Lung (tissue), 17 donors: ENCODE measurements at places on chromosomes 4 and X. TPM values are rescaled to one million over a fixed set of nuclear protein-coding genes. Genes with fewer than 3 reads are reported as not detected.

- H3K36me3 ChIP-seq = no peaks in the 10 kb centered on the region
- no peak overlapping the region for H3K27ac ChIP-seq
- no peaks in the 10 kb centered on the region for H3K4me1 ChIP-seq
- H3K27me3 ChIP-seq = no peaks in the 10 kb centered on the region
- DNase-seq = no peak
- no peak overlapping the region for H3K4me3 ChIP-seq
These were observed 87.7 kb downstream of the SHROOM4 start for GRCh38 chrX:50726296-50726695.

- no peak overlapping the region for H3K4me3 ChIP-seq
- no peak overlapping the region for H3K27ac ChIP-seq
- H3K36me3 ChIP-seq = no peaks in the 10 kb centered on the region
These were observed 734.6 kb downstream of the GLUD2 start for GRCh38 chrX:121781991-121782390.

- peak within 1 kb of the TSS; percentile 16 for H3K4me3 ChIP-seq
- no peaks in the 10 kb centered on the region for H3K4me1 ChIP-seq
- peak; percentile 57 for DNase-seq
These were observed at the start of gene EPHA5 for GRCh38 chr4:65670331-65671031. Gene EPHA5, minus strand, starts transcription at chr4:65670489. Its CDS starts 747 bp downstream, at chr4:65669742.

GRCh38 chr4:178599521-178599920, 1157.3 kb upstream of the AGA start:
- H3K36me3 ChIP-seq = no peaks in the 10 kb centered on the region
- DNase-seq = no peak
- H3K4me3 ChIP-seq = no peak overlapping the region
- no peaks in the 10 kb centered on the region for H3K4me1 ChIP-seq
- no peaks in the 10 kb centered on the region for H3K27me3 ChIP-seq
- no peak overlapping the region for H3K27ac ChIP-seq

- H3K36me3 ChIP-seq = no peaks in the 10 kb centered on the region
- H3K4me1 ChIP-seq = no peaks in the 10 kb centered on the region
- DNase-seq = no peak
- no peak overlapping the region for H3K4me3 ChIP-seq
- no peaks in the 10 kb centered on the region for H3K27me3 ChIP-seq
- H3K27ac ChIP-seq = no peak overlapping the region
These were observed 5.8 kb upstream of the CLNK start for GRCh38 chr4:10690185-10690907.

- no peak overlapping the region for H3K4me3 ChIP-seq
- peaks cover 3% of the 10 kb centered on the region for H3K36me3 ChIP-seq
- H3K4me1 ChIP-seq = no peaks in the 10 kb centered on the region
- DNase-seq = no peak
These were observed 147.1 kb downstream of the FAT4 start for GRCh38 chr4:125461676-125462363.

DNA sequence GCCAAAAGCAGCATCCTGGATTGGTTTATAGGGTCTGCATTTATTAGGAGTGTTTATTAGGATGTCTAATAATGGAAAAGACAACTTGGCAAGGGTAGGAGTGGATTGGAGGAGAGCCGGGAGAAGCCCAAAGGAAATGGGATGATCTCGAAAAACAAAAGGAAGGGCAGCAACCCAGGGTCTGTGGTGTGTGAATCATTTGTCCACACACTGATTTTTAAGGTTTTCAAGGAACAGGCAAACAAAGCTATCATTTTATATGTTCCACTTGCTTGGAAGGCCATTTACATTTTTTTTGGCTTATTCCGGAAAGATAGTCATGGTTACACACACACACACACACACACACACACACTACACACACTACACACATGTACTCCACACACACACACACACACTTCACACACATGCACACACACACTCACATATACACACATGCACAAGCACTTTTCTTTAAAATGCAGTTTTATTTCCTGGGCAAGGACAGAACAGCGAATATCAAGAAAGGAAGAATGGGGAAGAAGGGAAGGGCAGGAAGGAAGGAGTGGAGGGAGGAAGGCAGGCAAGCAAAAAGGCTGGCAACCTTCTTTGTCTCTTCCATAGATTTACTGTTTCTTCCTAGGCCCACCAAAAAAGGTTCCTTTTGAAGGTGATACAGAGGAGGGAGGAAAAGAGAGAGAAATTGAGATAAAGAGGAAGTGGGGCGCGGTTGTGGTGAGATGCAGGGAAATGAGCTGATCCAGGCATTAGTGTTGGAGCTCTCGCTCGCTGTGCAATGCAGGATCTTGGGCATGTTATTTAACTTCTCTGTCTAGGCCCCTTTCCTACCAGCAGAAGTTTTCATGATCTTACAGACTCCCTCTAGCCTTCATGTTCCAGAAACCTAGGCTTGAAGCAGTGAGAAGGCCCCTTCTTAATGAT, 88.6 kb upstream of the MAML3 start:
- H3K4me3 ChIP-seq = no peak overlapping the region
- no peak for DNase-seq
- no peaks in the 10 kb centered on the region for H3K27me3 ChIP-seq
- peak overlapping the region; percentile 65 for H3K27ac ChIP-seq
- H3K36me3 ChIP-seq = no peaks in the 10 kb centered on the region

DNA sequence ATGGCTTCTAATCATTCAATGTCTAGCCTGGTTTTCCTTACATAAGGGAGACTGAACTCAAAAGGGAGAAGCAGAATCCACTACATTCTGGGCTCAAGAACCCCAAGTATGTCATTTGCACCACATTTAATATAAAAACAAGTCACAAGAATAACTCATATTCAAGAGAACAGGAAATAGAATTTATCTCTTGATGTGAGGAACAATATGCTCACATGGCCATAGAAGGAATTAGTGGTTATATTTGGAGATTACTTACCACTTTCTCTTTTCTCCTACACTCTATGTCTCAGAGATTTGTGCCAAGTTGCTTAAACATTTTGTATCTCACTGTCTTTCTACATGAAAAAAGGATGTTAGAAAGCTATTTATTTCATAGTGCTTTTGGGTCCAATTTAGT, 922.6 kb upstream of the PABPC4L start:
- no peaks in the 10 kb centered on the region for H3K4me1 ChIP-seq
- H3K36me3 ChIP-seq = no peaks in the 10 kb centered on the region
- no peak overlapping the region for H3K4me3 ChIP-seq
- DNase-seq = no peak
- no peaks in the 10 kb centered on the region for H3K27me3 ChIP-seq
- no peak overlapping the region for H3K27ac ChIP-seq

DNA sequence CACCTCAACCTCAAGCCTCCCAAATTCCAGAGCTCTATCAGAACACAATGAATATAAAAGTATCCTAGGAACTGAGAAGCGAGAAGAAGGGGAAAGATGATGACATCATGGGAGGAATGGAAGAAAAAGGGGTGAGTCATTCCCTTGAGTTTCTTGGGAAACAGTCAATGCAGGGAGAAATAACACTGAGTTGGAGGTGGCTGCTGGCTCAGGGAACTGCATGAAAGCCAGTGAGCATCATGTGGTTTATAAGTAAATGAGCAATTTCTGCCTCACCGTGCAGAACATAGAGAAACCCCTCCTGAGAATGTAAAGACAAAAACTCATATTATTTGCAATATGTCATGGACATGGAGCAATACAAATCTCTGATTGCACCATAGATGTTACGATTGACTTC, 73.3 kb downstream of the SHOX start:
- no peak for DNase-seq
- H3K4me1 ChIP-seq = no peaks in the 10 kb centered on the region
- H3K27ac ChIP-seq = no peak overlapping the region
- H3K27me3 ChIP-seq = no peaks in the 10 kb centered on the region
- H3K4me3 ChIP-seq = no peak overlapping the region

DNA sequence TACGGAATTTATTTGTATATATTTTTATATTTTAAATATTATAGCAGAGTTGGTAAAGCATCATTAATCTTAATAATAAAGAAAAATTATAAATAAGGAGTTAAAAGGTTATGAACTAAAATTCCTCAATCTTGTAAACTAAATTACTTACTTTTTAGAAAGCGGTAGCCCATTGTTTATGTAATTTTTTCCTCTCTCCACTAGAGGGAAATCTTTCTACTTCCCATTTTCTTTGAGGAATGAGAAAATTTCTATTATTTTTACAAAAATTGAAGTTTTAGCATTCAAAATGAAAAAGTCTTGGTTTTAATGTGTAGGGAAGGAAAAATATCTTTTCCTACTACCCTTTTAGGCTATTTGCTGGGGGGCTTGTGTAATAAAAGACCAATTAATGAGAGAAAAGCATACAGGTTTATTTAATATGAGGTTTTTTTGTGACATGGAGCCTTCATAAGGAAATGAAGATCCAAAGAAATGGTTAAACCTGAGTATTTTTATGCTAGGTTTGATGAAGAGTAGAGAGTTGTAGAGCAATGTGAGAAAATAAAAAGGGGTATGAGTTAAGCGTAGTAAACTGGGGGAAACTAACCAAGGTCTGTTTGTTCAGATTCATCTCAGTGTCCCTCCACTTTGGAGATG, 68.7 kb upstream of the ADAD1 start:
- no peaks in the 10 kb centered on the region for H3K4me1 ChIP-seq
- DNase-seq = peak; percentile 32
- H3K27me3 ChIP-seq = no peaks in the 10 kb centered on the region
- H3K36me3 ChIP-seq = peaks cover 18% of the 10 kb centered on the region
- H3K4me3 ChIP-seq = no peak overlapping the region

- no peaks in the 10 kb centered on the region for H3K27me3 ChIP-seq
- no peak for DNase-seq
- no peak overlapping the region for H3K4me3 ChIP-seq
- H3K27ac ChIP-seq = peak overlapping the region; percentile 88
- H3K4me1 ChIP-seq = peaks cover 10% of the 10 kb centered on the region
These were observed 32.0 kb downstream of the CTBP1 start for GRCh38 chr4:1216869-1217294.

DNA sequence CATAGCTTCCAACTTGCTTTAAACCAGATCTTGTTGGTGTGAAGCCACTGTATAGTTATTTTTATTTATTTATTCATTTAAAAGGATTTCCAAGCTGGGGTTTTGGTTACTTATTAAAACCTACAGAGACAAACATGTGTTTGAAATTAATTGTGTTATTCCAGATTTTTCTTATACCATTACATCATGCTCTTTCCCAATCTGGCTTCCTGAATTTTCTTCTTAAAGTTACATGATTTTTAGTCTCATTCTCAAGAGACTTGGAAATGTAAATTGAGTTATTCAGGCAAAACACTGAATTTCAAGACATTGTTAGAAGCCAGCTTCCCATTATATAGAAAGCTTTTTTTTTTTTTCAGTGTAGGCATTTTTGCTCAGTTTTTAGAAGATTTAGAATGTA, 381.9 kb downstream of the IL1RAPL1 start:
- H3K27ac ChIP-seq = no peak overlapping the region
- H3K27me3 ChIP-seq = no peaks in the 10 kb centered on the region
- H3K4me3 ChIP-seq = no peak overlapping the region
- peaks cover 2% of the 10 kb centered on the region for H3K4me1 ChIP-seq

DNA sequence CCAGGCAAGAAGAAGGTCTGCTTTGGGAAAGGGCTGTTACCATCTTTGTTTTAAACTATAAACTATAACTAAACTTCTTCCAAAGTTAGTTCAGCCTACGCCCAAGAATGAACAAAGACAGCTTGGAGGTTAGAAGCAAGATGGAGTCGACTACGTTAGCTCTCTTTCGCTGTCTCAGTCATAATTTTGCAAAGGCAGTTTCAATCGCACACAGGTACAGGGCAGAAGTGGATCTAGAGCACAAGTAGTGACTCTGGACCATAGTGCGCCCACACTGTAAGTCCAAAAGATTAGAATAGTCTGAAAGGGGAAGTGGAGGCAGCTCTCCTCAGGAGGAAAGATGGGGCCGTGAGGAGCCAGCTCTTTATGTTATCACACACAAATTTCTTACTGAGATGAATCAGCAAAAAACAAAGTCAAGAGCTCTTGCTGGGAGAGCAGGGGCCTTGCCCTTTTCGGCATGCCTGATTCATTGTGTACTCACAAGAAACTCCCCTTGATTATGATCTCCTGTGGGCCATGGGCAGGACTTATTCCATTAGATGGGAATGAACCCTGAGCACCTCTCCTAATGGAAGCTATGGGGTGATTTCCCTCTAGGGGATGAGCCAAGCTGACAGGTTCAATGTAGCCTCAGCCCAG, 58.6 kb downstream of the FUNDC1 start:
- no peak overlapping the region for H3K4me3 ChIP-seq
- no peaks in the 10 kb centered on the region for H3K36me3 ChIP-seq

DNA sequence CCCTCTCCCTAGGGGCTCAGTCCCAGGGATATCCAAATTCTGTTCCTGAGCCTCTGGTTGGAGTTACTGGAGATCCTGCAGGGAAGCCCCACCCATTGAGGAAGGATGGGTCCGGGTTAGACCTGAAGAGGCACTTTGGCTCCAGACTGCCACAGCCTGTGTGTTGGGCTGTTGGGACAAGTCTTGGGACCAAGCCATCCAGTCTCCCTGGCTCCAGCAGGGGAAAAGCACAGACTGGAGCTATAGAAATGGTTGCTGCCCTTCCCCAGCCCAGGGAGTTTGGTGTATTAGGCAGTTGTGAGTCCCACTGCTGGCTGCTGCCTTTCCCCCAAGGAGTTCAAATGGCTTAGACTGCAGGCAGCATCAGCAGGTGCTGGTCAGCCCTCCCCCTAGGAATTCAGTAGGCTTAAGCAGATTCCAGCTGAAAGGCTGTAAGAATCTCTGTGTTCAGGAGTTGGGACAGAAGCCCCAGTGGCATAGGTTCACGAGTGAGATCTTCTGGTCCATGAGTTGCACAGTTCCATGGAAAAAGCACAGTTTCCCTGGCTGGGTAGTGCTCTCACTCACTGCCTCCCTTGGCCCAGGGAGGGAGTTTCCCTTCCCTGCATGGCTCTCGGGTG, 344.0 kb upstream of the EPHA5 start:
- no peak overlapping the region for H3K4me3 ChIP-seq
- H3K36me3 ChIP-seq = no peaks in the 10 kb centered on the region
- no peaks in the 10 kb centered on the region for H3K27me3 ChIP-seq
- DNase-seq = no peak
- no peak overlapping the region for H3K27ac ChIP-seq

GRCh38 chr4:53478671-53479456, 101.4 kb downstream of the FIP1L1 start:
- H3K4me1 ChIP-seq = no peaks in the 10 kb centered on the region
- H3K36me3 ChIP-seq = peaks cover 1% of the 10 kb centered on the region
- no peak for DNase-seq
- no peak overlapping the region for H3K4me3 ChIP-seq

DNA sequence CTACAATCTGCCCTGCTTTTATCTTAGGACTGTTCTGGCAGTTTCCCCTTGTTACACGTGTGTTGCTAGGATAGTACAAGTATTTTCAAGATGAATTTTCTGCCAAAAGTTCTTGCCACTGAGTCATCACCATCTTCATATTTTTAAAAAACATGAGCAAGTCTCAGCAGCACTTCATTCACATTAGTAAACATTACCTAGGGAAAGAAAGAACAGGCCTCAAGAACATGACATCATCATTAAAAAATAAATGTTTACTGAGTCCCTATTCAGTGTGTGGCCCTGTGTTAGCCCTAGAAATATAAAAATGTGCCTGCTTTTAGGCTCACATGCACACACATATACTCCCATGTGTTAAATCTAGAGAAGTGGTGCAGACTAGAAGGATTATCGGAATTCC, 18.7 kb upstream of the GPC3 start:
- peaks cover 9% of the 10 kb centered on the region for H3K27me3 ChIP-seq
- no peak overlapping the region for H3K4me3 ChIP-seq
- H3K4me1 ChIP-seq = peaks cover 17% of the 10 kb centered on the region
- no peak for DNase-seq
- H3K36me3 ChIP-seq = no peaks in the 10 kb centered on the region

GRCh38 chr4:10077483-10078335, 38.9 kb downstream of the WDR1 start:
- H3K27me3 ChIP-seq = no peaks in the 10 kb centered on the region
- H3K4me1 ChIP-seq = no peaks in the 10 kb centered on the region
- H3K27ac ChIP-seq = no peak overlapping the region
- peaks cover 58% of the 10 kb centered on the region for H3K36me3 ChIP-seq
- no peak overlapping the region for H3K4me3 ChIP-seq

TEX13C gene
- polyA plus RNA-seq = not detected

WWC2 gene
- polyA plus RNA-seq = 15.6 TPM

EDA gene
- polyA plus RNA-seq = 0.93 TPM

ERAS gene
- not detected for polyA plus RNA-seq

OPRPN gene
- not detected for polyA plus RNA-seq
